Body of pancreas (tissue), 4 donors: ENCODE measurements at places on chromosomes 16 and 17. TPM values are rescaled to one million over a fixed set of nuclear protein-coding genes. Genes with fewer than 3 reads are reported as not detected.

DNA sequence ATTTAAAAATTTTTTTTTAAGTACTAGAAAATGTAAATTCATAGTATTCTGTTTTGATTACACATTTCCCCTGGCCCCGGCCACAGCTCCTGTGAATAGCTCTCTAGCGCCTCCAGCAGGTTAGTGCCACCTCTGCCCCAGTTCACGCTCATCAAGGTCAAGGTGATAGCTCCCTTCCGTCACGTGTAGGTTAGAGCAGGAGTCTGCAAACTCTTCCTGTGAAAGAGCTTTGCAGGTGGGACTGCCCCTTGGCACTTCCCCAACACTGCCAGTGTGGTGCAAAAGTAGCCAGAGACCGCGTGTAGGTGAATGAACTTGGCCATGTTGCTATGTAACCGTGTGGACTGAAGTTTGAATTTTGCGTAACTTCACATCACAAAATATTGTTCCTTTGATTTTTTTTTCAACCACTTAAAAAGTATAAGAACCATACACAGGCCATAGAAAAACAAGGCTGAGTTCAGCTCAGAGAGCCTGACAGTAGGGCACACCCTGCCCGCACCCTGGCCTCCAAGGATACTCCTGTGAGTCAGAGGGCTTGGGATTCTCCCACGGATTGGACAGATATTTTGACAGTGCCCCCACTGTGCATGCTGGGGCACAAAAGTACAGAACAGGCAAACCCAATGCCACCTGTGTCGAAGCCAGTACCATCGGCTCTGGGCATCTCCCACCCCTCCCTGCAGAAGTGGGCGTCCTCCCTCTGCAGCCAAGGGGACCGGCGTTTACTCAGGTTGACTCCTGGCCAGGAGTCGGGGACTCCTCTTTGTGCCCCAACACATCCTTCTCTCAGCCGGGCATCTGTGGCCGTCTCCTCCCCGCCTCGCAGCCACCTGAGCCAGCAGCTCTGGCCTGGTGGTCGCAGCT is 92.0 kb upstream of the CHMP6 start:
- H3K4me3 ChIP-seq, result no peak overlapping the region
- H3K27ac ChIP-seq, result no peak overlapping the region
- no peaks in the 10 kb centered on the region for H3K4me1 ChIP-seq

- no peak for DNase-seq
- H3K4me1 ChIP-seq, result peaks cover 22% of the 10 kb centered on the region
- H3K4me3 ChIP-seq, result no peak overlapping the region
- no peak overlapping the region for H3K27ac ChIP-seq
- H3K27me3 ChIP-seq, result no peaks in the 10 kb centered on the region
These were observed 50.1 kb downstream of the HNF1B start for GRCh38 chr17:37694734-37695133.

DNA sequence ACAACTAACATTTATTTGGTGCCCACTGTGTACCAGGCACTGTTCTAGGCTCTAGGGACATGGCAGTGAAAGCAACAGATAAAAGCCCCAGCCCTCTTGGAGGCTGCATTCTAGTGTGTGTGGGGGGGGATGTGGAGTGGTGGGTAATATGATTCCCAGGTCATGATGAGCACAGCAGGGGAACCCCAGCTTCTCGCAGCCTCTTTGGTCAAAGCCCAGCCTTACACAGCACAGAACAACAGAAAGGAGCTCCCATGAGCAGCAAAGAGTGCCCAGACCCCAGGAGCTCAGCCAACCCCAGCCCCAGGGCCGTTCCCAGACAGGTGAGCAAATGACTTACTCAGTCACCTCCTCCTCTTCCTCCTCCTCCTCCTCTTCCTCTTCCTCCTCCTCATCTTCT is 21.9 kb downstream of the CNGB1 start:
- no peaks in the 10 kb centered on the region for H3K27me3 ChIP-seq
- H3K4me3 ChIP-seq, result no peak overlapping the region
- no peak for DNase-seq
- no peak overlapping the region for H3K27ac ChIP-seq

GRCh38 chr16:55030944-55031343 is 100.3 kb downstream of the IRX5 start:
- no peaks in the 10 kb centered on the region for H3K27me3 ChIP-seq
- H3K4me3 ChIP-seq, result no peak overlapping the region

Gene SLC39A11
- total RNA-seq, result 39.6 TPM
